ENCODE measurements at places on chromosomes 16 and 17.

- DNase-seq = no peak
These were observed 138.4 kb downstream of the PRKCB start for GRCh38 chr16:23974223-23974622.

- DNase-seq = no peak
These were observed 45.8 kb upstream of the TOX3 start for GRCh38 chr16:52592778-52593177.

DNA sequence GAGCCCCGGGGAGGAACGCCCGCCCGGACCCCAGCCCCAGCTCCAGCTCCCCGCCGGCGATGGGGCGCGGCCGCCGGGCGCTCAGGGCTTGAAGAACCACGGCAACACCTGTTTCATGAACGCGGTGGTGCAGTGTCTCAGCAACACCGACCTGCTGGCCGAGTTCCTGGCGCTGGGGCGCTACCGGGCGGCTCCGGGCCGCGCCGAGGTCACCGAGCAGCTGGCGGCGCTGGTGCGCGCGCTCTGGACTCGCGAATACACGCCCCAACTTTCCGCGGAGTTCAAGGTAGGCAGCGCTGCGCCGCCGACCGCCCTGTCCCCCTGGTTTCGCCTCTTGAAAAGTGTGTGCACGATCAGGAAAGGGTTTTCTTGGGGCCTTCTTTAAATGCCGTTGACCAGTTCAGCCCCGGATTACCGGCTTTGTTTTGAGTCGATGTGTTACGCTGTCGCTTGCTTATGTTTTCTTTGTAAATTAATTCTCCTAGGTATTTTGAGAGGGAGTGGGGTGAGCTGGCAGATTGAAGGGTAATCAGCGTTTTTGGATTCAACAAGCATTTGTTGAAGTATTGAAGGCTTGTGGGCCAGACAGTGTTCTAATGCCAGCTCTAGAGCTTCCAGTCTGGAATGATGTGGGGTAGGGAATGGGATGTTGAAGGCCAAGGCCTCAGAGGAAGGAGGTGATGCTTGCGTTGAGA is 681 bp downstream of the USP43 start:
- DNase-seq = peak; percentile 85

DNA sequence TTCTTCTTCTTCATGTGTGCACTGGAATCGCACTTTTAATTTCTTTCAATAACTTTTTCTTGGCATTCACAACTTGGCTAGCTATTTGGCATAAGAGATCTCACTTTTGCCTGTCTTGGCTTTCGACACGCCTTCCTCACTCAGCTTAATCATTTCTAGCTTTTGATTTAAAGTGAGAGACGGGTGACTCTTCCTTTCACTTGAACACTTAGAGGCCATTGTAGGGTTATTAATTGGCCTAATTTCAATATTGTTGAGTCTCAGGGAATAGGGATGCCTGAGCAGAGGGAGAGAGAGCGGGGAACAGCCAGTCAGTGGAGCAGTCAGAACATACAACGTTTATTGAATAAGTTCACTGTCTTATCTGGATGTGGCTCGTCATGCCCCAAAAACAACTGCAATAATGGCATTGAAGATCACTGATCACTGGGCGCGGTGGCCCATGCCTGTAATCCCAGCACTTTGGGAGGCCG is 200.3 kb downstream of the SEC14L1 start:
- DNase-seq = no peak
